Left hindlimb (tissue), 1 donor: ENCODE measurements at places on chromosomes 2 and 18.

DNA sequence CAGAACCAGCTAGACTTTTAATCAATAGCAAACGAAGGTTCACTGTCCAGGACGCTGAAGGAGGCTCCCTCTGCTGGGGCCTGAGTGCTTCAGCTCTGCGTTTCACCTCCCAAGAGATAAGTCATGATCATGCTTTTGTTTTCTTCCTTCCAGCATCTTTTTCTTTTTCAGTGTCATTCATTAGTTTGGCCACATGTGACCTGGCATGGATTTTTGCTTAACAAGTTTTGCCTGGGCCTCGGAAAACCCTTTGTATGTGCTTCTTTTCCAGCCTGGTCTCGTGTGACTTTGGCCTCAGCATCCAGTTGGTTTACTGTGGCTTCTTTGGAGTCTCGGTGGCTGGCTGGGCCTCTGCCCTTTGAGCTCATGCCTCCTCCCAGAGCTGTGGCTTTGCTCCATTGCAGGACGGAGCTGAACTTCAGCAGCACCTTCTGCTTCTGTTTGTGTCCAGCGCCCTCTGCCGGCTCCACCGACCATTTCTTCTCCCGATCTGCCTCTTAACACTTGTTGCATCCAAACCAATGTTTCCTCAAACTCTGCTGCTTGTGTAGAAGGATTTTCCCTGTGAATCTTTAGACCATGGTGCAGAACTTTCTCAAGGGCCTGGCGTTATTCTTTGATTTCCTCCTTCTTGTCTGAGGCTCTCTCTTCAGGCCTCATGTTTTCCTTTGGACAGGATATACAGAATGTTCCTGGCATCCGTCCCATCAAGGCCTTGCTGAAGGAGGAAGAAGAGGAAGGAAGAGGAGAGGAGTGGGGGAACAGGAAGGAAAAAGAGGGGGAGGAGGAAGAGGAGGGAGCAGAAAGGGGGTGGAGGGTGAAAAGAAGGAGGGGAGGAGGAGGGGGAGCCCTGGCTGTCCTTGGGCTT, 23.6 kb upstream of the HES6 start:
- peak; percentile 92 for DNase-seq

GRCh38 chr2:100422320-100423055, 5.0 kb upstream of the CHST10 start:
- no peak for DNase-seq

DNA sequence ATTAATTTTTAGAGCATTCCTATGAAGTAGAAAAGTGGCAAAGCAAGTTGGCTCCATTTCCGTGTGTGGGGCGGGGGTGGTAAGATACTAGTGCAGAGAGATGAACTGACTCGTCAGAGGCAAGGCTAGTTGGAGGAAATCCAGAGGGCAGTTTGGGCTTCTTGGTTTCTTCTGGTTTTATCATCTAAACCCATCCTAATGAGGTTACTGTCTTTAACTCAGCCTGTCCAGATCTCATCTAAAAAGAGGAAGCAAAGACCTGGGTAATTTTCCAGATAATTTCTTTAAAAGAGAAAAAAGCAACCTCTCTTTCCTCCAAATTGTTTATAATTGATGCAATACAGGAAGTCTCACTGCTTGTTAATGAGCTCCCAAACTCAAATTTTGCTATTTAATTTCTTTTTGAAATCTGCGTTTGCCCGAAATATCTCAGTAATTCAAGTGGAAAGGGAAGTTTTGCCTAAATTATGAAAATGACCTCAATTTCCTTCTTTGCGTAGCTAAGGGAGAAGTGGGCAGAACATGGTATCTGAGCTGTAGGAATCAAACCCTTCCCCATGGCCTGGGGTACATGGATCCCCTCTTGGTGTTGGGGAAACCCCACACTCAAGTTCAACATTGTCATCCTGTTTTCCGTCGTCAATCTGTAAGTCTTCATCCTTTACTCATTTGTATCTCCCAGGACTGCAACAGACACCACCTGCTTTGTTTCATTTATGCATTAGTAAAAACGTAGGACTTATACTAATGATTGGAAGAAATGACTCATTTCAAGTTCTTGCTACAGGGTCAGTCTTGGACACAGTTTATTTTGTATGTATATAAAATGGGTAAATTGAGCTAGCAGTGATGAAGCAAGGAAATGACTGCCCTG, 89.1 kb upstream of the KLF7 start:
- no peak for DNase-seq

- no peak for DNase-seq
These were observed 68.9 kb upstream of the BOD1L2 start for GRCh38 chr18:57077786-57078552.

GRCh38 chr2:30408961-30409387, 38.1 kb upstream of the LCLAT1 start:
- DNase-seq: no peak

- no peak for DNase-seq
These were observed 129.5 kb downstream of the SMAD7 start for GRCh38 chr18:48821251-48821590.

DNA sequence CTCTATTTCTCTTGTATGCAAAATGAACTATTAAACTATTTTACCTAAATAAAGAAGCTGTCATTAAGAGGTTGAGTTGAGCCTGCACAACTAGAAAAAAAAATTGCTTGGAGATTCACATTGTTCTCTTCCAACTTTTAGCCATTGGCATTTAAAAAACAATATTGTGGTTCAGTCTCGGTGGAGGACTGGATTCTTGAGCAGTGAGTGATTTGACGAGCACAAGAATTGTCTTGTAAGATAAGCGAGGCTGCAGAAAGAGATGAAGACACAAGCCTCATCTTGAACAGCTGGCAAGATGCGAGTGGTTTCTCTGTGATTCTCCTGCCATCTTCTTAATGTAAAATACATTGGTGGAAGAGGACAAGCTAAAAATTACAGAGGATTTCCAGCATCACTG, 67.0 kb downstream of the GALR1 start:
- DNase-seq: no peak

DNA sequence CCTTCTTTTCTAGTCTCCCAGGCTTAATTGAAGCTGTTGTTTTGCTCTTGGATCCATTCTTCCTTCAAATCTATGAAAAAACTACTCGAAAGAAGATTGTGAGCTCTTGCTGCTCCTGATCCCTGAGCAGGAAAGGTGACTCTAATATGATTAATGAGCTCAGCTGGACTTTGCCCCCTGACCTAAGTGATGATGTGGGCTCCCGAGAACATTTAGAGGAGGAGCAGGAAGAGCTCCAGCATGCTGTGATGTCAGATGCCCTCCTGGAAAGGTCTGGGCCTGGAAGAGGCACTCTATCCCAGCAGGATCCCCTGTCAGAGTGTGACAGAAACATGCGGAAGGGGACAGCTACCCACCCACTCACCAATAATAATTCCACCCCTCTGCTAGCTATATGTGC, 117.9 kb upstream of the PELI1 start:
- DNase-seq: no peak

DNA sequence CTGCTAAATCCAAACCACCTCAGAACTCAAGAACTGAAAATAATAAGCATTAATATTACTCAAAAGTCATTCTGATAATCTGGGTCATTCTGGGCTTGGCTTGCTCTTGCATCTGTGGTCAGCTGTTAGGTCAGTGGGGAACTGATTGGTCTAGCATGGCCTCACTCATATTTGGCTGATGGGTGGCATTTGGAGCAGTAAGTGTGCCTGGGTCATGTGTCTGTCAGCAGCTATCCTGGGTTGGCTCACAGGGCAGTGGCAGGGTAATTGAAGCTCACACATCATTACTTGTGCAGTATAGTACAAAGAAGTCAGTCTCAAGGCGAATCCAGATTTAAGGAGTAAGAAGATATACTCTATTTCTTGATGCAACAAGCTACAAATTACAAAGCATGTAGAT, 9.6 kb downstream of the RPL37A start:
- no peak for DNase-seq

GRCh38 chr2:44052584-44052983, 56.8 kb upstream of the LRPPRC start:
- DNase-seq: no peak

- DNase-seq: no peak
These were observed 121.0 kb upstream of the SLC39A10 start for GRCh38 chr2:195535911-195536522.

GRCh38 chr2:101704046-101704466, 6.5 kb downstream of the MAP4K4 start:
- DNase-seq: no peak

- no peak for DNase-seq
These were observed 329.7 kb downstream of the FSIP2 start for GRCh38 chr2:186068139-186068801.

GRCh38 chr2:188629753-188630527, 338.3 kb downstream of the GULP1 start:
- no peak for DNase-seq

DNA sequence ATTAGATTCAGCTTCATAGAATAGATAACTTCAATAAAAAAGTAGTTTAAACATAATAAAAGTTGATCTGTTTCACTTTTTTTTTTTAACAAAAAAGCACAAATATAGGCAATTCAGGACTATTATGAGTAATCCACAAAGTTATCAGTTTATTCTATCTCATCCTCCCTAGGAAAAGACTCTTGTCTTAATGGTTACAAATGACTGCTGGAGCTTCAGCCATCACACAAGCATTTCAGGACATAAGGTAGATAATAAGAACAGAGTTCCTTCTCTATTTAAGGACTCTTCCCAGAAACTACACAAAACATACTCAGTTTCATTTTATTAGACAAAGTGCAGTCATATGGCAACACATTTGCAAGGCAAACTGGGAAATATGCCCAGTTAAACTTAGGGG, 357.6 kb upstream of the SETBP1 start:
- no peak for DNase-seq

- DNase-seq: no peak
These were observed 152.8 kb downstream of the INHBB start for GRCh38 chr2:120498576-120499394.

DNA sequence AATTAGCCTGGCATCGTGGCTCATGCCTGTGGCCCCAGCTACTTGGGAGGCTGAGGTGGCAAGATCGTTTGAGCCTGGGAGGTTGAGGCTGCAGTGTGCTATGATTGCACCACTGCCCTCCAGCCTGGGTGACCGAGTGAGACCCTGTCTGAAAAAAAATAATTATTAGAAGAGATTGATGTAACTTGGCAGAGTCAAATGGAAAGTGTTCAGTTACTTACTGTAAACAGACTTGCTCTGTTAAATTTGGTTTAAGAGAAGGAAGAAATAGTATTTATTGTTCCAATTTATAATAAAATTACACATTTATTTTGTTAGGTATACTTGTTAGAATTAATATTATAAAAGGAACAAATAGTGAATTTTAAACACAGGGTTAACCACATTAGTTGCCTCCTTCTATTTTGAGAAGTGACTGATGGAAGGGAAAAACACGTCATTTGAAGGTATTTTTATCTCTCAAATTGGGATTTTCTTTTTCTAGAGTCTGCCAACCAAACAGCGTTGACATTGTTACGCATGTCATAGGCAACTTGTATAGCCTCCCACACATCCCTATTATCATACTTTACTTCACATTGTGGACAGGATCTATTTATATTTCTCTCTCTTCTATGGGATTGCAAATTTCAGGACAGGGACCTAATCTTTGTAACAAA, 118.8 kb upstream of the B3GNT2 start:
- DNase-seq: no peak

GRCh38 chr18:3345885-3346284, 84.0 kb downstream of the MYL12B start:
- DNase-seq: no peak

DNA sequence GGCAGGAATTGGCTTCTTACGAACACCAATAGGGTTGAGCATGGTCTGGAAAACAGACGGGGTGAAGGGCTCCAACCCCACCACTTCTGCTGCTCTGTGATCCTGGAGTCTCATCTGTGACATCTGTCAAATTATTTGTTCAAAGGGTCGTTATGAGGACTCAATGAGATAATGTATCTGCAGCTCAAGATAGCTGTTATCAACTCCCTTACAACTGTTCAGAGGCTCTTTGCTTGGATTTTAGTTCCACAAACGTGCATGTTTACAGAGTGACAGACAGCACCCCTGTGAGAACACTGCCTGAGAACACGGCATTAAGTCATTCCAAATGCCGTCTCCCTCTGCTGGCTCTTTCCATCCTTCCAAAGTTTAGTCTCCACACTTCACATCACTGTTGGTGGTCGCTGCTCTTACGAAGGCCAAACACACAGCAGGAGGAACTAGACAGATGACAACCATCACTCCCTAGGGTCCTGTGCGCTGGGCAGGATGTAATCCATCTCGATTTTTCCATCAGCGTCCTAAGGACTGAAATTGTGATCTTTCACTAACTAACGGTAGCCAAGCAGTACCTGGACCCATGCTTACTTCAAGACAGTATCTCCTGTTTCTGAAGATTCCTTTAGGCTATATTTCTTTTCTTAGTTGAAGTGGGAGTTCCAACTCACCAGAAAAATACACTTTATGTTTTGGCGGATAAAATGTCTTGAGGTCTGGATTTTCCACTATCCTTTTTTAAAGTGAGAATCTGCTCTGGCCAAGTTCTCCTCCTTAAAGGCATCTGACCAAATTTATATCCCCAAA, 220.3 kb downstream of the ANAPC1 start:
- DNase-seq: peak; percentile 78

DNA sequence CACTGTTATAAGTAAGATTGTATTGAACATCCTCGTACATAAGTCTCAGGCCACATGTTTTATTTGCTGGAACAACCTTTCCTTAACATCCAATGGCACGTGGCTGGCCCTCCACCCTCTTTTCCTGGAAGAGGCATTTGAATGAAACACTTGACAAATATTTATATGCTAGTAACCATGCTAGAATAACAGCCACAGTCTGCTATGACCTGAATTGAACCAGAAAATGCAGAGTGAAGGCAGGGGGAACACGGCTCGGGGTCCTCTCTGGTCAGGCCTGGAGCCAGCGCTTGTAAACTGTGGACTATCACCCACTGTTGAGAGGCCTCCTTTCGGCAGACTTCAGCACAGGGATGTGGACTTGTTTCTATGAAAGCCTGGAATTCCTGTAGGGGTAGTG, 198.2 kb upstream of the COPS8 start:
- DNase-seq: peak; percentile 85

- peak; percentile 90 for DNase-seq
These were observed 746 bp upstream of the POLR1B start for GRCh38 chr2:112541315-112542122.

- DNase-seq: no peak
These were observed 5.8 kb upstream of the MTA3 start for GRCh38 chr2:42562474-42563144.

DNA sequence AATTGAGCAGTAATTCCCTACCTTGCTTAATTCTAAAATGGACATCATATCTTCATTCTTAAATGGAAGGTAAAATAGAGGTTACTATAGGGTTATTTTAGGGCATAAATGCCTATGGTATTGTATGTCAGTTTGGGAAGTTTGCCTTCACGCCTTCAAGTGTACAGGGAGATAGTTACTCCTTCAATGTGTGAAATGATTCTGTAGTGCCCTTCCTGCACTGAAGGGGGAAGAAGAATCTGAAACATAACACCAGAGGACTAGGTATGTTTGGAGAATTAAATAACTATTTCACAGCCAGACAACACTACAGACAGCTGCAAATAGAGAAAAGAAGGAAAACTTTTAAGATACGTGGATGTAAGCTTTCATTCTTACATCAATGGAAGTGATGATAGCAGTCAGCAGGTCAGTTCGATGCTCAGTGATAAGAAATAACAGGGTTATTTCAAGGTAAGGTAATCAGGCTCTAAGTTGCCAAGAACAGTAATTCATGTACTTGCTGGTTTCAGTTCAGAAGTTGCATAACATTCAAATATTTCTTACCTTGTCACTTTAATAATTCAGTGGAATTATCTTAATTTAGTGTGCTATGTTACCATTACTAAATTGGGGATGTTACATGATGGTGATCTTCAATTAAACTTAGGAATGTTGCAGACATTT, 4.0 kb downstream of the PKP4 start:
- no peak for DNase-seq

- DNase-seq: no peak
These were observed 81.2 kb upstream of the LTBP1 start for GRCh38 chr2:32865399-32866068.
